ENCODE measurements at places on chromosomes 7 and 10.

- no peak for DNase-seq
Observed at GRCh38 chr10:107576746-107577145, 412.2 kb upstream of the SORCS1 start.

- no peak for DNase-seq
Observed at GRCh38 chr10:93554316-93554663, 12.2 kb upstream of the FFAR4 start.

DNA sequence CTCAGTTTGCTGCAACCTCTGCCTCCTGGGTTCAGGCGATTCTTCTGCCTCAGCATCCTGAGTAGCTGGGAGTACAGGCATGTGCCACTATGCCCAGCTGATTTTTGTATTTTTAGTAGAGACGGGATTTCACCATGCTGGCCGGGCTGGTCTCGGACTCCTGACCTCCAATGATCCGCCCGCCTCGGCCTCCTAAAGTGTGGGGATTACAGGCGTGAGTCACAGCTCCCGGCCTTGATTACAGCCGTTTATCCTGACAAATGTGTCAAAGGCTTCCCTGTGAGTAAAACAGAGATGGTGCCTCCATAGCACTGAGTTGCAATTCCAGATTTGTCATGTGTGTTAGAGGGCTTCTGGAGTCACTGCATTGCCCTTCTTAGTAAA is 273.7 kb downstream of the CCDC3 start:
- no peak for DNase-seq

DNA sequence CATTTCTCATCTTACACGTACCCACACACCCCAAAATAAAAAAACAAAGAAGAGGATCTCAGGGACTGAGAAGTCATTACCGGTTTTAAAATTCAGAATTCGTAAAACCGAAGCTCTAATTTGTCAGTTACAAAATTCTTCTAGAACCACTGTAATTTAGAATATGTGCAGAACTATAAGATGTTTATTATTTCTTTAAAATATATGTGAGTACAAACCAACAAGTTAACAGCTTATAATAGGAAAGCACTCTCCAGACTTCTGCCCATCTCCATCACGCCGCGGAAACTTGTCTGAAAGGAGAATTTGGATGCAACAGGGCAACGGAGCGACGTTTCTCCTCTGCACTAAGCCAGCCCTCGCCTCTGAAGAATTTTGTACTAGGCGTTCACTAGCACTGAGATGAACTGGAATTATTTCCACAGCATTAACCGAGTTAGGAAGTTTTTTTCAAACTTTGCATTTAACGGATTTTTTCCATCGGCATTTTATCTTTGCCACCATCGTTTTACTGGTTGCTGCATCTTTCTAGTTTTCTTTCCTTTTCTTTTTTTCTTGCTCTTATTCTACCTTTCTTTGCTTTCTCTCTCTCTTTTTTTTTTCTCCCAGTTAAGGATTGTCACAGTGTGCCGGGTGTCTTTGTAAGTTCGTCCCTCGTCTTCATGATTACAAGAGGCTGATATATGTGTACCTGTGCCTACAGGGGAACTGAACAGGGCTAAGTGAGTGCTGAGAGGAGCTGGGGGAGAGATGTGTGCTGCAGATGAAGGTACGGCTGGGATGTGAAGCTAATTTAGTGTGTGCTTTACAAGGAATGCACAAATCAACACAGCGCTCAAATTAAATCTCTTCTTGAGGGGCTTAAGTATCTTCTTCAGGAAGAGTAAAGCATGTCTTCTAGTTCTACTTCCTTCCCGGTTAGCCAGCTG is 295.9 kb upstream of the NFE2L3 start:
- DNase-seq: no peak

DNA sequence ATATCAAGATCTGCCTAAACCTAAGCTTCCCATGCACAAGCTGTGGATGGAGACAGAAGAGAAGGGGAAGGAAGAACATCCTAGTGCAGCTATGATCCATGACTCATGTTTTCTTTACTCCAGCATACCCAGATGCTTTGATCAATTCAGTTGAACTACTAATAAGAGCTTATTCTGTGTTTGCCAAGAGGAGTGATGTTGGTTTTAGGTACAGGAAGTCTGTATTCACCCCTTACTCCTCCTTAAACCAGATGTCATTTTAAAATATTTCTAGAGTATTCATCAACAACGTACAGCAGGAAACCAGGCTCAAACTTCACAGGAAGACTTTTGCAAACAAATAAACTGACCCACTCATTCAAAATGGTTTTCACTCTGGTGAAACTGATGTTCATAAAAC is 29.2 kb downstream of the PANK1 start:
- DNase-seq: no peak

GRCh38 chr7:18754766-18755165 is 259.2 kb downstream of the HDAC9 start:
- DNase-seq: no peak

GRCh38 chr7:55305135-55305534 is 60.0 kb upstream of the LANCL2 start:
- DNase-seq: no peak

Measured in activated T-helper 9 cell treated with anti-CD3 and anti-CD28 coated beads, Interleukin-2, amount 50 U/mL, for 16 hours (primary cell).